NB4 (cell line): ENCODE measurements at places on chromosomes 6 and 20.
A peak's percentile ranks its signal among the peaks of the same experiment; 100 is the strongest.

- DNase-seq = no peak
Measured at GRCh38 chr6:69279805-69280204, 517.0 kb downstream of the LMBRD1 start.

DNA sequence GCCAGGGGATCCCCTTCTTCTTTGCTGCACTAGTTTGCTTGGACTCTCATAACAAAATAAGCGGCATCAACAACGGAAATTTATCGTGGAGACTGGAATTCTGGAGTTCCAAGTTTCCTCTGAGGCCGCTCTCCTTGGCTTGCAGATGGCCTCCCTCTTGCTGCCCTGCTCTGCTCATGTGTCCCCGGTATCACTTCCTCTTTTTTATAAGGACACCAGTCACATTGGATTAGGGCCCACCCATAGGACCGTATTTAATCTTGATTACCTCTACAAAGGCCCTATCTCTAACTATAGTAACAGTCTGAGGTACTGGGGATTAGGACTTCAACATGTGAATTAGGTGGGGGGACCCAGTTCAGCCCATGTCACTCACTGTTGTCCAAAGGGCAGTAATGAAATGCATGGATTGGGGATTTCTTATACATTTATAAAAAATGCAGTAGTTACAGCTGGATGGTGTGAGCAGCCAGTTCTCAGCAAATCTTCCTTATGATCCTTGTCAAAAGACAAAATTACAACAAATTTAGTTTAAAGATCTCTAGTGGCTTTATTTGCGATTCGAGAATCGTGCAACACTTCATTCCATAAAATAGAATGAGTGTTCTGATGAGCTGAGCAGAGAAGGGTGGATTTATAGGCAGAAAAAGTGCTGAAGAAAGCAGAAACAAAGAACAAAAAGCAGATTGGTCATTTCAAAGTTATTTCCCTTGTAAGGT, 59.3 kb upstream of the AKAP12 start:
- DNase-seq = peak; percentile 50

GRCh38 chr6:34223381-34223955, 13.2 kb upstream of the HMGA1 start:
- no peak for DNase-seq

DNA sequence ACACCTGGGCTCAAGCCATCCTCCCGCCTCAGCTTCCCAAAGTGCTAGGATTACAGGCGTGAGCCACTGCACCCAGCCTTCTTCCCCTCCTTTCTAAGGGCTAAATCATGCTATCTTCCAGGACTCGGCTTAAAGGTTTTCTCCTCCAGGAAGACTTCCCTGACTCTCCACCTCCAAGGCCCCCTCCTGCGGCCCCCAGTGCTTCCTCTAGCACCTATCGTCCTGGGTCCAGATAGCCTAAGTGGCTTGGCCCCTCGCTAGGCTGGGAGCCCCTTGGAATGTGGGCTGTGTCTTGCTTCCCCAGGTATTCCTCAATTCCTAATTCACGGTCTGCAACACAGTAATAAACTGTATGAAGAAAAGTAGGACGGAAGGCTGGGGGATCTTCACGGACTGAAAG, 36.7 kb downstream of the PIM1 start:
- no peak for DNase-seq

DNA sequence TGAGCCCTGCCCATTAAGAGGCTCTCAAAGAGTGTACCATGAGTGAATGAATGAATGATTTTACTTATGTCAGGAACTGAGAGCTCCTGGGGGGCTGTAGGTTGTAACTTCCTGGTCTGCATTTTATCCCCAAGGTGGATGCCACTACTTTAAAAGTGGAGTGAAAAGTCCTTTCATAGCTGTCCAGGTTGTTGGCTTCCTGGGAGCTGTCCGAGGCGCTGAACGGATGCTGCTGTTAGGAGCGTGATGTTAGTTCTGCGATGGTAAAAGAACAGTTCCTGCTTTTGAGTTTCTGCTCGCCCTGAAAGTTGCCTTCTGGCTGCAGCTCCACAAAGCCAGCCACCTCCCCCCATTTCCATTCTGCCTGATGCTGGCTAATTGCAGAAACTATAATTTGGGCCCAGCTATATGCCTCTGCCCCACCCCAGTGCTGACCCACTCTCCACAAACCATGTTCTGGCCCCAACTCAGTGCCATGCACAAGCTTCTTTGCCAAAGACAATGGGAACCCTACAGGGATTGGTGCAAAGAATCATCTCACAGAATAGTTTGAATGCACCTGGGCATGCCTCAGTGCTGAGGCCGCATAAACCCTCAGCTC, 330.9 kb upstream of the CDH4 start:
- no peak for DNase-seq

DNA sequence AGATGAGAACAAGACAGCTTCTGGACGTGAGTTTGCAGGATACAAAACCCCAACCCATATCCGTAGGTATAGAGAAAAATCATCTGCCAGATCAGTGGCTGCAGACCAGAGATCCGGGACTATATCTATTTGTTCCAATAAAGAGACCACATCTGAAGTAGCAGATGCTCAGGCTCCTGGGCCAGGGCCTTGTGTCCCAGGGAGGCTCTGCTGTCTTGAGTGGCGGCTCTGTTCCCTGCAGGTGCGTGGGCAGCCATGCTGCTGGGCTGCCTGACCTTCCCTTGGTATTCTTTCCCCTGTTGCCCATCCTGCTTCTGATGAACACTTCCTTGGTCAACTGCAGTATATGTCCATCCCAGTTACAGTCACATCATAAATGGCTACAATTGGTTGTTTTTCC, 34.9 kb downstream of the ERMARD start:
- no peak for DNase-seq
